ENCODE measurements at places on chromosomes 5 and 9. TPM values are rescaled to one million over a fixed set of nuclear protein-coding genes. Genes with fewer than 3 reads are reported as not detected.
A peak's percentile ranks its signal among the peaks of the same experiment; 100 is the strongest.

DNA sequence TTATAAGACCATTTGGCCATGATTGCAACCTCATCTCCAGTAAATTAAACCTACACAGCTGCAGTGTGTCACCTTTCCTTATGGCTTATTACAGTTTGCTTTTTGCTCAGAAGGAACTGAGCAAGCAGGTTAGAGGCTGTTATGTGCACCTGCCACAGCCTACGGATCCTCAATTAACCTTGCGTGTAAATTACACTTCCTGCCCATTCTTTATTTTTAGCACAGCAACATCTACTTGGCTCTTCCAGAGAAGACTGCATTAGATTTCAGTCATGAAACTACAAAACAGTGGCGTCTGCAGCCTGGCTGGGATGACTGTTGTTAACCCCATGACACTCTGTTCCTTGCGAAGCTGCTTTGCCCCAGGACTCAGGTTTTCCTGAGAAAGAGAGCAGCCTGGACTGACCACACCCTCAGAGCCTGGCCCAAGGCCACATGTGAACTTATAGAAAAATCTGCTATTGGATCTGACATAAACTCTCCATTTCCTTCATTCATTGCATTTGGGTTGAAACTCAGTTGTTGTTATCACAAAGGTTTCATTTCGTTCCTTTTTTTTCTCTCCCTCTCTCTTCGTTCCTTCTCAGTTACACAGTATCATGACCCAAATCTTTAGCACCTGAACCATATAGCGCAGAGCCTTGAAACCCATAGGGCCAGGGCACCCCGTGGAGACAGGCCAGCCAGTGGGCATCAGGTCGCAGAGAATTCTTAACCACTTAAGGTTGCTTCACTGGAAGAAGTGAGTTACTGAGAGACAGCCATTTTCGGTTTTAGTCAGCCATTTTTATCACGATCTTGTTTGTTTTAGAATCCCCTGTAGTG, 138.6 kb downstream of the PALM2AKAP2 start:
- H3K4me3 ChIP-seq: peak overlapping the region; percentile 42
- no peak for DNase-seq
- H3K27ac ChIP-seq: no peak overlapping the region
- peaks cover 11% of the 10 kb centered on the region for H3K4me1 ChIP-seq
- H3K27me3 ChIP-seq: no peaks in the 10 kb centered on the region
- H3K36me3 ChIP-seq: no peaks in the 10 kb centered on the region

DNA sequence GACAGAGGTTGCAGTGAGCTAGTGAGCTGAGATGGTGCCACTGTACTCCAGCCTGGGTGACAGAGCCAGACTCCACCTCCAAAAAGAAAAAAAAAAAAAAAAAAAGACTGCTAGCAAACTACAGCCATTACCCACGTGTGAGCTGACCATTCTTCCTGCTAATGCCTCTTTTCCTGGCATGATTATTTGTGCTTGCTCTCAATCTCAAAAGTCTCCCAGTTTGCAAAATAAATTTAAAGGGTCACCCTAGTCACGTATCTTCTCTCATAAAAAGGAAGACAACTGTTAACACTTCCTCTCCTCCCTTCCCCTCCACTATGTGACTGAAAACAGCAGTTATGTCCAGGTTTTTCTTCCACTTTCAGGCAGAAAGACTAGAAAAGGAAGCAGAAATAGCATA, 37.2 kb downstream of the TRIM36 start:
- no peaks in the 10 kb centered on the region for H3K36me3 ChIP-seq
- no peak overlapping the region for H3K4me3 ChIP-seq
- H3K27me3 ChIP-seq: peaks cover 4% of the 10 kb centered on the region
- H3K4me1 ChIP-seq: no peaks in the 10 kb centered on the region

GRCh38 chr9:75896193-75896592, 5.7 kb downstream of the PCSK5 start:
- no peak for DNase-seq
- no peak overlapping the region for H3K4me3 ChIP-seq
- no peaks in the 10 kb centered on the region for H3K36me3 ChIP-seq
- peaks cover 5% of the 10 kb centered on the region for H3K27me3 ChIP-seq
- H3K27ac ChIP-seq: no peak overlapping the region

GRCh38 chr5:26681861-26682260, 356.5 kb downstream of the CDH9 start:
- no peaks in the 10 kb centered on the region for H3K27me3 ChIP-seq
- no peak for DNase-seq
- H3K27ac ChIP-seq: no peak overlapping the region
- H3K4me1 ChIP-seq: no peaks in the 10 kb centered on the region
- H3K36me3 ChIP-seq: no peaks in the 10 kb centered on the region

DNA sequence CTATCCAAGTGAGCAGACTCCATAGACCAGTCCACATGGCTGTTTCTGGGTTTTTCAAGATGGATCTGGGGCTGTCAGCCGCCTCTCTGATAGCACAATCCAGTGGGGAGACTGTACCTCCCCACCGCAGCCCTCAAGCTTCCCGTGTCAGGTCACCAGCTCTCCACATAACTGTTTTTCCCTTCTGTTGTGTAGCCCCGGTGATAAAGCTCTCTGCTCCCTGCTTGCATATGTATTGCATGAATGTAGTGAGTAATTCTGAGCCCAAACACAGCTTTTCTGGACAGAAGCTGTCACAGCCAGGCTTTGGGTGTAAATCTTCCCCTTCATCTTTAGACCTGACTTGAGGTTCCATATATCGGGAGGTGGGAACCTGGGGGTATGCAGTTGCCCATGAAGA, 23.1 kb upstream of the CFAP157 start:
- DNase-seq: no peak
- no peaks in the 10 kb centered on the region for H3K27me3 ChIP-seq
- H3K27ac ChIP-seq: no peak overlapping the region
- H3K4me1 ChIP-seq: no peaks in the 10 kb centered on the region
- no peak overlapping the region for H3K4me3 ChIP-seq

- DNase-seq: no peak
- H3K27ac ChIP-seq: no peak overlapping the region
- no peaks in the 10 kb centered on the region for H3K36me3 ChIP-seq
These were observed 35.9 kb downstream of the COL23A1 start for GRCh38 chr5:178554311-178554710.

GRCh38 chr9:110659891-110660541, 8.6 kb upstream of the MUSK start:
- no peak overlapping the region for H3K4me3 ChIP-seq
- no peak for DNase-seq
- H3K4me1 ChIP-seq: no peaks in the 10 kb centered on the region
- H3K27ac ChIP-seq: no peak overlapping the region
- no peaks in the 10 kb centered on the region for H3K36me3 ChIP-seq

GRCh38 chr5:72035831-72036230, 71.4 kb upstream of the MAP1B start:
- no peak for DNase-seq

DNA sequence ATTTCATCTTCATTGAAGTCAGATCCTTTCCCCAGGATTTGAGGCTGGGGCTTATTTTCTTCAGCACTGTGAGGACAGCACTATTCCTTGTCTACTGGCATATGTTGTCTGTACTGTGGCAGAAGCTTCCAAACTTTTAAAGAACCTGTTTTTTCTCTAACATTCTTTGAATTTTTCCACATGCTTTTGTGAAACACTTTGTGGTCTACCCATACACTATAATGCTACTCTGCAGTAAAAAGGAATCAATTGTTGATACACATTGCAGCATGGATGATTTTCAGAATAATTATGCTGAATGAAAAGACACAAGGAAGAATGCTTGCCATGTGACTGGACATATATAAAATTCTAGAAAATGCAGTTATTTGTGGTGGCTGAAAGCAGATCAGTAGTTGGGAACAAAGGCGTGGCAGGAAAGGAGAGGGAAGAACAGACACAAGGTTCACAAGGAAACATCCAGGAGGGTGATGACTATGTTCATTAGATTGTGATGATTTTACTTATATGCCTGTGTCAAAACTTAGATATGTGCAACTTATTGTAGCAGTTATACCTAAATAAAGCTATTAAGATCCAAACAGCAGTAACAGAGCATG, 96.8 kb downstream of the WNK2 start:
- peaks cover 4% of the 10 kb centered on the region for H3K27me3 ChIP-seq
- no peak overlapping the region for H3K4me3 ChIP-seq
- no peaks in the 10 kb centered on the region for H3K36me3 ChIP-seq
- DNase-seq: no peak
- H3K4me1 ChIP-seq: no peaks in the 10 kb centered on the region

Gene LCN15
- not detected for total RNA-seq

Gene LECT2
- total RNA-seq: not detected

Gene NUTM2F
- total RNA-seq: not detected

Gene PRKAA1
- 79.4 TPM for total RNA-seq

Gene PCDHGA8
- total RNA-seq: not detected
